ENCODE measurements at places on chromosomes 16 and 17. TPM values are rescaled to one million over a fixed set of nuclear protein-coding genes. Genes with fewer than 3 reads are reported as not detected.

DNA sequence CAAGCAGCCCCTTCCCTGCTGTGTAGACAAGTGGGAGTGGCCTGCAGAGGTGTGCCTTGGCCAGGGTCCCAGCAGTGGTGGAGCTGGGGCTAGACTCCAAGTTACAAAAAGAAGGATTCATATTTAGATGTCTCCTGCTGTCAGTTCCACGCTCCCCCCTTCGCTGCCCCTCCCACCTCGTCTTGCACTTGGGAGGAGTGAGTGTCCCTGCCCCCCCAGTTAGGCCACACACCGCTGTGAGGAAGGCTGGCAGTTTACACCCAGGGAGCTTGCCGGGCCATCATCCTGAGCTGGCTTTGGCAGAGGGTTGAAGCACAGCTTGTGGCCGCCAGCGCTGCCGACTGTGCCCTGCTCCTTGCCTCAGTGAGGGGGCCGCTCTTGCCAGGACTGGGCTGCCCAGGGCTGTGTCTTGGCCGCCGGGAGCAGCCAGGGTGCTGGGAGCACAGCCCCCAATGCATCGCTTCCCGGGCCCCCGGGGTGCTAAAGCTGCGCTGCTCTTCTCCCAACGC lies 44.3 kb downstream of the ELAC2 start:
- no peak overlapping the region for H3K27ac ChIP-seq
- no peaks in the 10 kb centered on the region for H3K4me1 ChIP-seq
- no peak for DNase-seq
- no peaks in the 10 kb centered on the region for H3K27me3 ChIP-seq
- no peak overlapping the region for H3K4me3 ChIP-seq

- no peak for DNase-seq
- no peak overlapping the region for H3K4me3 ChIP-seq
- H3K27ac ChIP-seq: no peak overlapping the region
- H3K36me3 ChIP-seq: no peaks in the 10 kb centered on the region
Observed at GRCh38 chr16:54458923-54459322, 172.3 kb upstream of the IRX3 start.

GRCh38 chr16:65410801-65411200 lies 288.9 kb upstream of the CDH11 start:
- H3K27ac ChIP-seq: no peak overlapping the region
- no peaks in the 10 kb centered on the region for H3K36me3 ChIP-seq
- no peaks in the 10 kb centered on the region for H3K4me1 ChIP-seq
- no peak for DNase-seq
- H3K4me3 ChIP-seq: no peak overlapping the region
- no peaks in the 10 kb centered on the region for H3K27me3 ChIP-seq

DNA sequence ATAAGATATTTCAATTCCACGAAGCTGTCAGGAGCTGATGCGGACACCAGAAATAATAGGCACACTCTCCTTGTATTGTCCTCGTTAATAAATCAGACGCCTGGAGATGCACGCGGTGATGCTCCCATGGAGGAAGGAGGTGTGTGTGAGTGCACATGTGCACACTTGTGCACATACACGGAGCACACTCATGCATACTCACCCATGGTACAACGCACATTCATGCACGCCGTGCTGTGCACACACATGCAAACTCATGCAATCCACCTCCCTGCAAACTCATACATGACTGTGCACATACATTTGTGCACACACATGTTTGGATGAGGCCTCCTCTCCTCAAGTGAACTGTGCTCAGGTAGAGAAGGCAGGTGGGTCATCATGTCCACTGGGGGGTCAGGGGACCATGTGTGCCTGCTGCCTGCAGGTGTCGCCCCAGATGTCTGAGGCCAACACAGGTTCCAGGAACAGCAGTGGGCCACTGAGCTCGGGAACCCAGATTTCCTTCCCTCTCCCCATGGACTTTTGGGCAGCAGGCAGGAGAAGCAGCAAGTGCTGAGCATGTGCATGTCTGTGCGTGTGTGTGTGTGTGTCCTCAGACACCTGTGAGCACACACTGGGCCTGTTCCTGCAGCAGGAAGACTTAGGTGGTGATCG lies 165.3 kb downstream of the SDK2 start:
- H3K4me3 ChIP-seq: no peak overlapping the region
- H3K27ac ChIP-seq: no peak overlapping the region
- DNase-seq: no peak
- H3K36me3 ChIP-seq: no peaks in the 10 kb centered on the region
- no peaks in the 10 kb centered on the region for H3K4me1 ChIP-seq

GRCh38 chr16:88196471-88197400 lies 186.0 kb upstream of the ZNF469 start:
- DNase-seq: no peak
- H3K27me3 ChIP-seq: no peaks in the 10 kb centered on the region
- H3K36me3 ChIP-seq: no peaks in the 10 kb centered on the region
- H3K4me1 ChIP-seq: no peaks in the 10 kb centered on the region
- no peak overlapping the region for H3K4me3 ChIP-seq
- no peak overlapping the region for H3K27ac ChIP-seq

DNA sequence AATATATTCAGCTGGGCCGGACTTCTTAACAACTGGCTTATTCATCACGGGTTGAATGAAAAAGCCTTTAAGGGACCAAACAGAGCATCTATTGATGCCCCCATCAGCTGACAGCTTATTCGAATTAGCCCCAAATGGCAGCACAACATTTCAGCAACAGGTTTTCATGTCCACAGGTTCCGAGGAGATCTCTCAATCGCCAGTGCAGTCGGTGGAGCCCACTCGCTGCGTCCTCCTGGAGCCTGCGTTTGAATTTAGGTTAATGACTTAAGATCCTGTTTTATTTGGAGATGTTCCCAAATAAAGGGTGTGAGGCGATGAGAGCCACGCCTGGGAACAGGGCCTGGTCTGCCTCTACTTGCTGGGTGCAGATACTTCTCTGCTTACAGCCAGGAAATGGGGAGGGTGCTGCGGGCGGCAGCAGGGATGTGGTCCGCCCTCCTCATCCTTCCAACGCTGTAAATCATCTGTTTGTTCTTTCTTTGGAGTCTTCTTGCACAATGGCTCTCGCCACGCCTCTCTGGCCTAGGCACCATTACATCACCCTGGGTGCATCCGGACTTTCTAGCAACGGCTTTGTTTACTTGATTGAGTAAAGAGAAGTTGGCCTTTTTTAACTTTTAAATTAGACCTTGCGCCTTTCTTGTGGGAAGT lies 22.6 kb downstream of the NDE1 start:
- H3K27ac ChIP-seq: peak overlapping the region; percentile 54
- H3K4me3 ChIP-seq: peak overlapping the region; percentile 41

GRCh38 chr17:77318491-77319210 lies 177.9 kb downstream of the SEC14L1 start:
- no peaks in the 10 kb centered on the region for H3K36me3 ChIP-seq
- no peak overlapping the region for H3K4me3 ChIP-seq
- no peak for DNase-seq
- H3K4me1 ChIP-seq: peaks cover 16% of the 10 kb centered on the region
- no peaks in the 10 kb centered on the region for H3K27me3 ChIP-seq
- peak overlapping the region; percentile 60 for H3K27ac ChIP-seq

DNA sequence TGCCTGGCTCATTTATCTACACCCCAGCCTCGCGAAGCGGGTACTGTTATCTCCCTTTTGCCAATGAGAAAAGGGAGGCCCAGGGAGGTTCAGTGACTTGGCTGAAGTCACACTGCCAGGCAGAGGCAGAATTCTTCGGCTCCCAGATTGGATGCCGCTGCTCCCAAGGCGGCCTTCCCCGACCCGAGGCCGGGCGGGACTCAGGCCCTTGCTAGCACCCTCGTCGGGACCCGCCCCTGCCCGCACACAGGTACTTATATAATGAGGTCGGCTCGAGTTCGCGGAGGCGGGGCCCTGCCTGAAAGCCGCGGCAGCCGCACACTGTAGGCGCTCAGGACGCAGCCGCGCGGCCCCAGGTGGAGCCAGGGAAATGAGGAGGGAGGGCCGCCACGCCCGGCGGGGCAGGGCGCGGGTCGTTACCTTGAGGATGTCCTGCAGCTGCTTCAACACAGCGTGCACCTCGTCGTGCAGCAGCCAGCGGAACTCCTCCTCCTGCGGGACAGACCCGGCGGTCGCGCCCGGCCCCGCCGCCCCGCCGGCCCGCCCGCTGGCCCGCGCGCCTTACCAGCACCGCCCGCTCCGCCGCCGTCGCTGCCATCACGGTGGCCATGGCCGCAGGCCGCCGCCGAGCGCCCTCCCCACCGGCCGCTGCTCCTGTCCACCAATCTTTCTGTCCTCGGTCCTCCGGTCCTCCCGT lies at the start of gene ROGDI:
Gene ROGDI, minus strand, starts transcription at position 672 of the 697 bp plus-strand sequence. Its CDS starts 62 bp downstream, at position 610.
- peak within 1 kb of the TSS; percentile 65 for H3K4me3 ChIP-seq
- peaks cover 16% of the 10 kb centered on the region for H3K4me1 ChIP-seq
- H3K27ac ChIP-seq: peak within 1 kb of the TSS; percentile 75
- peak; percentile 82 for DNase-seq
- H3K27me3 ChIP-seq: no peaks in the 10 kb centered on the region

- peak overlapping the region; percentile 52 for H3K27ac ChIP-seq
- no peak for DNase-seq
- no peaks in the 10 kb centered on the region for H3K27me3 ChIP-seq
- no peak overlapping the region for H3K4me3 ChIP-seq
Observed at GRCh38 chr17:69048634-69049033, 12.1 kb downstream of the ABCA9 start.

DNA sequence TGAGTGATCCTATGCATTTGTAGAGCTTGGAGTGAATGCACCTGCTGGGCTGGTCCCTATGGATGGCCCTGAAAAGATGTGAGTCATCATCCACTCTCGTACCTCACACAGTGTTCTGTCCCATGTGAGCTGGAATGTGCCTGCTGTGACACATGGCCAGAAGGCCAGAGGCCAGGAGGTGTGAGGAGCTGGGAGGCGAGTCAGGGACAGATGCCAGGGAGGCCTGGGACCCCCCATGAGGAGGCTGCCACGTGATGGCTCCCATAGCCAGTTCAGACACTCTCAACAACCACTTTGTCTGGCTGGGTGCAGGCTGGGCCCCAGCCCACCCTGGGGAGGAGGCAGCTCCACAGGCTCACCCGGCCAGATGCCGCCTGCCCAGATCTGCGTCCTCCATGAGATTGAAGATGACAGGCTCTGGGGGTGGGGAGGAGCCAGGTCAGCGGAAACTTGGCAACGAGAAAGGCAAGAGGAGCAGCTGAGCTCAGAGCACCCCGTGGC lies 168.8 kb downstream of the C16orf78 start:
- H3K27me3 ChIP-seq: no peaks in the 10 kb centered on the region
- DNase-seq: no peak
- no peak overlapping the region for H3K27ac ChIP-seq

DNA sequence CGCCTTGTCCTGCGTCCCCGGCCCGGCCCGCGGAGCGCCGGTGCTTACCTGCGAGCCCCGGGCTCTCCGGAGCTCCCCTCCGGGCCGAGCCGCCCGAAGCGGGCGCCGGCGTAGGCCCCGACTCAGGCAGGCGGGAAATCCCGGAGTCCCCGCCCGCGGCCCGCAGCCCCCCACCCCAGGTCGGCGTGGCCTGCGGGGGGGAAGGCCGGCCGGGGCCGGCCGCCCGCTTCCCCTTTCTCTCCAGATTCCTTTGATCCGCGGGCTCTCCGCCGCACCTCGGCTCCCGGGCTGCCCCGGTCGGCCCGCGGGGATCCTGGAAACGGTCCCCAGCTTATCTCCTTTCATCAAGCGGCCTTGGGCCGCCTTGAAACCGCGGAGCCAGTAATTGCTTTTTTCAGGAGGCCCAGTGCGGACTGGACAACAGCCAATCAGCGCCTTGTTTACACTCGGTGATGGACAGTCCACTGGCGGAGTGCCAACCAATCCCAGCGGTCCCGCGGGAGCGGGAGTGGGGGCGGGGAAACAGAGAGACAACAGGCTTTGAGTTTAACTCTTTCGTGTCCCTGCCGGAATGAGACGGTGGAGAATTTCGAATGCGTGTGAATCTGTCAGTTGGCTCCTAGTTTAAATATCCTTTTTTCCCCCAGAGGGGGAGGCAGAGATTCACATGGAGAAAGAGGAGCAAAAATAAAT lies 1.4 kb upstream of the BAHCC1 start:
- H3K27me3 ChIP-seq: peaks cover 70% of the 10 kb centered on the region
- no peak for DNase-seq
- H3K36me3 ChIP-seq: no peaks in the 10 kb centered on the region
- peaks cover 48% of the 10 kb centered on the region for H3K4me1 ChIP-seq
- peak overlapping the region; percentile 31 for H3K27ac ChIP-seq

DNA sequence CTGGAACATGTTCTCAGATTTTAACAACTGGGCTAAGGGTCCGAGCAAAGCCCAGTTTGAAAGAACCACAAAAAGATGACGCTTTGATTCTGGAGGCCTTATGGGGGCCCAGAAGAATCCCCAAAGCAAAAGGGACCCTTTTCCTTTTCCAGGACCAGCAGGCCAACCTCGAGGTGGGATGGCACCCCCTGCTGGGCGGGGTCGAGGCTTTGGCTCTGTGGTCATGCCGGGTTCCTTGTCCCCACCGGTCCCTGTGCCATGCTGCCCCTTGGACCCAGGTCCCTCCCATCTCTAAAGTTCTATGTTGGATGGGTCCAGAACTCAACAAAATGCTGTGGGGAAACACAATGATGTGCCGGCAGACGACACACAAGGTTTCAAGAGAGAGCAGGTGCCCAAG lies 30.9 kb downstream of the TMEM204 start:
- H3K27ac ChIP-seq: no peak overlapping the region
- H3K4me3 ChIP-seq: no peak overlapping the region
- no peaks in the 10 kb centered on the region for H3K36me3 ChIP-seq
- H3K4me1 ChIP-seq: peaks cover 29% of the 10 kb centered on the region
- no peaks in the 10 kb centered on the region for H3K27me3 ChIP-seq
- no peak for DNase-seq

GRCh38 chr16:57624806-57625500 lies 3.5 kb upstream of the ADGRG1 start:
- no peak for DNase-seq
- H3K36me3 ChIP-seq: no peaks in the 10 kb centered on the region
- no peak overlapping the region for H3K27ac ChIP-seq
- H3K4me3 ChIP-seq: no peak overlapping the region

DNA sequence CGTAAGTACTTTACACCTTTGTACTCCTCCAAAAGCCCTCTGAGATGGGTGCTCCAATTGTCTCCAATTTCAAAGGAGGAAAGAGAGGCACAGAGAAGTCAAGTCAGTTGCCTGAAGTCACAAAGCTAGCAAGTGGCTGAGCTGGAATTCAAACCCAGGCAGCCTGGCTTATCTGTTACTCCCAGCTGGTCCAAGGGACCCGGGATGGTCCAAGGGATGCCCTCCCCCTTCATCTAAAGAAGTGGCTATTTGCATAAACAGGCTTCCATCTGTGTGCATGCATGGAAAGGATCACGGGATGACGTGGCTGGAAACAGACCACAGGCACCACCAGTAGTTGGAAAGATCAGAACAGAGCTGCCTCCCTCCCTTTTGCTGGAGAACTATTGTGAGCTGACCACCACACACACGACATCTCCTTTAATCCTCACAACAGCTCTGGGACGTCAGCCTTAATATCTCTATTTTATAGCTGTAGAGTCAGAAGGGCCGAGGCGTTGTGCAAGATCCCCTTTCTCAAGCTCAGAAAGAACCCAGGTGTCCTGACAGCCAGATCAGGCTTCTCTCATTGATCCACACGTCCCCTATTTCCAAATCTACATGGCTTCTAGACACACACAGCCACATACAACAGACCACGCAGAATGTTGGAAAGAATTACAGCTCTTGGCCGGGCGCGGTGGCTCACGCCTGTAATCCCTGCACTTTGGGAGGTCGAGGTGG lies 10.9 kb upstream of the COL1A1 start:
- H3K27ac ChIP-seq: no peak overlapping the region
- no peak for DNase-seq
- H3K27me3 ChIP-seq: peaks cover 4% of the 10 kb centered on the region
- peaks cover 8% of the 10 kb centered on the region for H3K4me1 ChIP-seq

The ACE gene
- total RNA-seq: 4.6 TPM

The TP53TG3C gene
- total RNA-seq: not detected

The LRRC37A3 gene
- total RNA-seq: 6.6 TPM

The B3GNT9 gene
- 2.7 TPM for total RNA-seq

The CACNG1 gene
- not detected for total RNA-seq

The KRTAP1-5 gene
- total RNA-seq: not detected

The PRSS8 gene
- total RNA-seq: not detected

Measured in CD8-positive, alpha-beta memory T cell (primary cell).